ENCODE measurements at places on chromosomes 16 and 17. TPM values are rescaled to one million over a fixed set of nuclear protein-coding genes. Genes with fewer than 3 reads are reported as not detected.

Gene IRX6
- total RNA-seq: not detected

Gene HLF
- total RNA-seq: 6.8 TPM

Gene LGALS9
- total RNA-seq: 309 TPM

GRCh38 chr16:15739950-15740349 is 89.9 kb downstream of the NDE1 start:
- H3K27me3 ChIP-seq: no peaks in the 10 kb centered on the region
- no peak overlapping the region for H3K4me3 ChIP-seq
- DNase-seq: no peak
- H3K27ac ChIP-seq: no peak overlapping the region

- H3K27ac ChIP-seq: no peak overlapping the region
- no peak overlapping the region for H3K4me3 ChIP-seq
- no peaks in the 10 kb centered on the region for H3K4me1 ChIP-seq
- no peaks in the 10 kb centered on the region for H3K27me3 ChIP-seq
Measured at GRCh38 chr16:27722892-27723450, 173.0 kb downstream of the KATNIP start.

DNA sequence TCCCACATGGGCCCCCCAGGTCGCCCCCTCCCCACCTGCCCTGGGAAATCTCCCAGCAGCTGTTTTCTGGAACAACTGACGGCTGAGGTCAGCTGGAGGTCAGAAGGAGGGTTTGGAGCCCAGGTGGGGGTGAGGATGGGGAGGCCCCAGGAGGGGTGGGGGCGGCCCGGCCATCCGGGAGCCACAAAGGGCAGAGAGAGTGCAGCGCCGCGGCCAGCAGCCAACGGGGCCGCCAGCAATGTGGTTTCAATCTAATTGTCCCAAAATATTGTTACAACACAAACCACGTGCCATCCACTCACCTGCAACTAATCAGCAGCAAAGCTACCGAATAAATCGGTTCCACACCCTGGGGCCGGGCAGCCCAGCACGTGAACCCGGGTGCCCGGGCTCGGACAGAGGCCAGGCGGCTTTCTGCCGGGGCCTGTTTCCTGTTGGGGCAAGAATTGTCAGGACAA is 28.3 kb upstream of the SLC38A10 start:
- peaks cover 55% of the 10 kb centered on the region for H3K4me1 ChIP-seq
- no peaks in the 10 kb centered on the region for H3K36me3 ChIP-seq
- H3K4me3 ChIP-seq: no peak overlapping the region
- H3K27ac ChIP-seq: no peak overlapping the region

GRCh38 chr17:40303009-40303657 is 5.8 kb upstream of the RARA start:
- H3K4me1 ChIP-seq: peaks cover 45% of the 10 kb centered on the region
- DNase-seq: no peak
- H3K4me3 ChIP-seq: no peak overlapping the region
- no peaks in the 10 kb centered on the region for H3K27me3 ChIP-seq
- H3K27ac ChIP-seq: no peak overlapping the region

DNA sequence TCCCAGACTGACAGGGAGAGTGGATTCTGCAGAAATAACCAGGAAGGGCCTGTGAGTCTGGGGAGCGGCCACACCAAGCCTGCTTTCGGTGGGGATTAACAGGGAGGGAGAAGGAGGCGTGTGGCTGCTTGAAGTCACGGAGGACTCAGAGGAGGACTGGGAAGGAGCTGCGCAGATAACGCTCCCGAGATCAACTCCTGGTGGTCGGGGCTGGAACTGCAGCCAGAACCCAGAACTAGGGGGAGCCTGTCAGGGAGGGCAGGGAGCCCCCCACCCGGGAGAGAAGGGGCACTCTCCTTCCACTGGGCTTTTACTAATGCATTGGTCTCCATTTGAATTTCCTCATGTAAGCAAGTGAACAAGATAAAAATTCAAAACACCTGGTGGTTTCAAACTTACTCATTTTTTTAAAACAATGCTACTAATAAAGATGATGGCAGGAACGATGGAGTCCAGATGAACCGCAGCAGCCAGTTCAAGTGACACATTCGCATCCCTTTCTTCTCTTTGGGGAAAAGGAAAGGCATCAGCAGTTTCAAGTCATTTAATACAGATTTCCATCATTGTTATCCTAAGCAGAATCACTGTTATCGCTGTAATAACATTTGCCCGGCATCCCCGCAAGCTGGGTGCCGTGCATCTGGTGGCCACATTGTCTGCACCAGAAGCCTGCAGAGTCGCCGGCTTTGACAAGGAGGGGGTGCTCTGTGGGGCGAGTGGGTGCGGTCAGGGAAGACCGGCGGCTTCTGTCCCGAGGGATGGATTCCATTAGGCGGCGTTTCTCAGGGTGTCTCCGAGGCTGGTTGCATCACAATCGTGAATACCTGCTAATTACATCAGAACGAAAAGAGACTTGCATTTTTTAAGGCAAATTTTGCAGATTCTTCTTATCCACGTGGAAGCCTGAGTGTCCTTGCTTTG is 183.0 kb downstream of the FOXL1 start:
- H3K4me1 ChIP-seq: peaks cover 15% of the 10 kb centered on the region
- DNase-seq: peak; percentile 75
- H3K36me3 ChIP-seq: no peaks in the 10 kb centered on the region
- H3K4me3 ChIP-seq: no peak overlapping the region
- no peaks in the 10 kb centered on the region for H3K27me3 ChIP-seq
- H3K27ac ChIP-seq: no peak overlapping the region

- no peak overlapping the region for H3K4me3 ChIP-seq
Measured at GRCh38 chr16:86490859-86491639, 19.3 kb upstream of the FOXF1 start.

- H3K4me3 ChIP-seq: no peak overlapping the region
- H3K27ac ChIP-seq: no peak overlapping the region
- DNase-seq: no peak
- H3K36me3 ChIP-seq: no peaks in the 10 kb centered on the region
- H3K27me3 ChIP-seq: no peaks in the 10 kb centered on the region
Measured at GRCh38 chr17:62876063-62876462, 67.9 kb upstream of the MARCHF10 start.

DNA sequence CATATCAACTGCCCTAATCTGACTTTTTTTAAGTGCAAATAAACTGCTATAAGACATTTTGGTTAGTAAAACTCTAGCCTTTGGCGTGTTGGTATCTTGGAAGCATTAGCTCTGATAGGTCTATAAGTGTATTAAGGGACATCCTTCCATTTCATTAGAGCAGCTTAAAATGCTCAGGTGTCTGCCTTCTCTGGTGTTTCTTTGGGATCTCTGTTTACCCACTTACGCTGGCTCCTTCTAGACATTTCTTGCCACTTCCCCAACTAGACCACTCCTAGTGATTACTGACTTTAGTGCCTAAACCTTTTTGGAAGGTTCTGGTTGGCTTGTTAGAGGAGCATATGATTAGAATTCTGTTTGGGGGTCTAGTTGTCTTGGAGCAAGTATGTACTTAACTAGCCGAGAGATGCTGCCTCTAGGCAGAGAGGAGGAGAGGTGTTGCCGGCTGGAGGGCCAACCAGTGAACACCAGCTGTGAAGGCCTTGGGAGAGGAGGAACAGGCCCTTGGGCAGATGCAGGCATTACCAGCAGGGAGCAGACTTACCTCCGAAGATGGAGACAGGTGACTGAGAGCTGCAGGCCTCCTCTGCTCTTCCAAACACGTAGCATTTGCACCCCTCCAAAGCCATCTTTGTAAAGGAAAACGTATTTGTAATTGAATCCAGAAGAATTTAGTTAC is 15.2 kb upstream of the CLEC18C start:
- H3K27ac ChIP-seq: no peak overlapping the region
- peak; percentile 62 for DNase-seq
- peaks cover 39% of the 10 kb centered on the region for H3K36me3 ChIP-seq
- no peaks in the 10 kb centered on the region for H3K27me3 ChIP-seq
- H3K4me3 ChIP-seq: no peak overlapping the region
- no peaks in the 10 kb centered on the region for H3K4me1 ChIP-seq

DNA sequence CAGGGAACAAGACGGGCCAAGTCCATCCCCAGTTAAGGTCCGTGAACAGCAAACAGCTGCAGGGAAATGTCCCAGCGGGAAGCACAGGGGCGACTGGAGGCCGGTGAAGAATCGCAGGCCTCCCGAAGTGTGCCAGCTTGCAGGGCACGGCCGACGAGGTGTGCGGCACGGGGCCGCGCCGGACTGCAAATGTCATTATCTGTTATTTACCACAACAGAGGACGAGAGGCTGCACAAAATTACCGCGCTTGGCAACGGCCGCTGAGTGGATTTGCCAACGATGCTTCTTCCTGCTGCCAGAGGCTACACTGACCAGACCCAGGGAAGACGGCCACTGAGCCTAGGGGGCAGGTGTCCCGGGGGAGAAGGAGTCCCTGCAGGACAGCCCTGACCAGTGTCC is 53.1 kb downstream of the RPH3AL start:
- H3K36me3 ChIP-seq: no peaks in the 10 kb centered on the region
- H3K4me3 ChIP-seq: no peak overlapping the region
- peaks cover 10% of the 10 kb centered on the region for H3K4me1 ChIP-seq
- H3K27ac ChIP-seq: no peak overlapping the region
- no peaks in the 10 kb centered on the region for H3K27me3 ChIP-seq

DNA sequence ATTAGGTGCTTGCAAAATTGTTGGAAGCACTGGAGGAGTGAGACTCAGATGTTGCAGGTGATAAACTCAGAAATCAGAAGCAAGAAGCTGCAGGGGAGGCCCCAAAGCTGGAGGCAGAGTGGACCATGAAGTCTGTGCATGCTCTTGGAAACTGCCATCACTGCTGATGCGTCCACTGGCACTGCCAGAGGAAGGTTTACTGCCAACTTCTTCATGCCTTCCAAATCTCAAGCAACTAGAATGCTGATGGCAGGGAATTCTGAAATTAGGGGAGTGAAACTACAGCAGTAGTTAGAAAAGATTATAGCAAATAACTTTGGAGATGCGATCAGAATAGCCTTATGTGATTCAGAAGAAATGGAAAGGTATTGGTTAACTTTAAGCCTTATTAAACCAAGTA is 277.1 kb upstream of the SDK2 start:
- no peaks in the 10 kb centered on the region for H3K4me1 ChIP-seq
- H3K27me3 ChIP-seq: no peaks in the 10 kb centered on the region
- no peak overlapping the region for H3K4me3 ChIP-seq
- H3K27ac ChIP-seq: no peak overlapping the region
- DNase-seq: no peak
- no peaks in the 10 kb centered on the region for H3K36me3 ChIP-seq

DNA sequence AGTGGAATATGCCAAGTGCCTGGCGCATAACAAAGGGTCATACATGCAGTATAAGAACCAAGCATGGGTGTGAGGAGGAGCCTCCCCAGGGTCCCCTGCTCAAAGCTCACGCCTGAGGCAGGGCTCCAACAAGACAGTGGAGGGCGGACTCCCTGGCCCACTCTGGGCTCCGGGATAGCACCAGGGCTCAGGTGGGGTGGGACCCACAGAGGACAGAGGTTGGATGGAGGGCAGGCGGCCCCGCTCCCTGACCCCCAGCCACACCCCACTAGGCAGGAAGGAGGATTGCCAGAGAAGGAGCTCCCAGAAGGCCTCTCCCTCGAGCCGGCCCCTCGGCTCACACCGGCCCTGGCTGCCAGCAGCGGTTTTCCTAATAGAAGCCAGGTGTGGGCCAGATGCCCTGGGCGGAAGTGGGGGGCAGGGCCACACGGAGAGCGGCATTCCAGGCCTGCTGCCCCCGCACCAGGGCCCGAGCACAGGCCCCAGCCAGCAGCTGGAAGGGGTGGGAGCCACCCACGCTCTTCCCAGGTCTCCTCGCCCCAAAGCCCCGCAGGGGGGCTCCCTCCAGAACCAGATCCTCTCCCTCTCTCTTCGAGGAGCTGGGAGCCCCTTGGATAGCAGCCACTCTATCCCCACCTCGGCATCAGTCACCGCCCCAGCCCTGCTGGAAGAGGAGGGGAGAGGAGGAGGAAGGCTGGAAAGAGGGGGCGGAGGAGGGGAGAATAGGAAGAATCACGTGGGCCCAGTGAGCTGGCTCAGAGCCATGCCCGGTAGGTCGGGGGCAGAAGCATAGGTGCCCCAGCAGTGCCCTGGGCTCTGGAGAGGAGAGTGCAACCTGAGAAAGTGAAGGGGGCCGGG is 21.0 kb downstream of the VASN start:
- no peak overlapping the region for H3K4me3 ChIP-seq
- H3K27me3 ChIP-seq: no peaks in the 10 kb centered on the region
- peak; percentile 70 for DNase-seq
- peak overlapping the region; percentile 22 for H3K27ac ChIP-seq
- H3K36me3 ChIP-seq: peaks cover 63% of the 10 kb centered on the region

- no peak overlapping the region for H3K4me3 ChIP-seq
- no peaks in the 10 kb centered on the region for H3K27me3 ChIP-seq
- DNase-seq: no peak
- H3K27ac ChIP-seq: no peak overlapping the region
- peaks cover 42% of the 10 kb centered on the region for H3K36me3 ChIP-seq
Measured at GRCh38 chr17:18235743-18236256, 10.4 kb downstream of the LLGL1 start.

DNA sequence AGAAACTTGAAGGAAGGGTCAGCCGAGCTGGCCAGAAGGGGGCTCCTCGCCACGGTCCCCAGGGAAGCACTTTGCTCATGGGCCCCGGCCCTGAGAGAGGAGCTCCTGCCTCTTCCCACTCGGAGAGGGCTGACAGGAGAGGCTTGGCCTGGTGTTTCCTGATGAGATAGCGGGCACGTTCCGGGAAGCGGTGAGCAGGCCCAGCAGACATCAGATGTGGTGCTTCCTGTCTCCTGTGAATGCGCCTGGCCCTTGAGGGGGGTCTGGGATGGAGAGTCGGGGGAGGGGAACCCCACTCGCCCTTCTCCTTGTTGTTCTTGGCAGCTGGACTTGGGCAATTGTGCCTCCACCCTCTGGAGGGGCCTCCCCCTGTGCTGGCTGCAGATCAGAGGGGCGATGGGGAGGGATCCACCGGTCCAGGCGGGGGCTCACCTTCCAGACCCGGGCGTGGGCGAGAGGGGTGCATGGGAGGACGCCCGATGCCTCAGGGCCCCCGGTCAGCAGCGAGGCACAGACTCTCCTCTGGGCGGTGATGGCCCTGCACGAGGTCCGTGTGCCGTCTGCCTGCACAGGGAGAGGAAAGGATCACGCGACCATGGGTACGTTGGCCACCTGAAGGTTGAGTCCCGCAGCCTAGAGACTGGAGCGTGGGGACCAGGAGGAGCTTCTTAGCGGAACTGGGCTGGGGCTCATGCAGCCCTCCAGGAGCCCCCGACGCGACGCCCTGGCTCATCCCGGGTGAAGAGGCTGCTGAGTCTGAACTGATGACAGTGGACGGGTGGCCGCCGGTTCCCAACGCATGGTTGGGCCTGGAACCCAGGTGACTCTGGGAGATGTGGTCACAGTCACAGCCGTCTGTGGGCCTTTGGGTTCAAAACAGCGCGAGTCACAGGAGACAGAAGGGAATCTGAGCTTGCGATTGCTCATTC is 25.4 kb downstream of the METRNL start:
- H3K36me3 ChIP-seq: no peaks in the 10 kb centered on the region
- DNase-seq: no peak
- peaks cover 22% of the 10 kb centered on the region for H3K27me3 ChIP-seq
- H3K4me1 ChIP-seq: peaks cover 4% of the 10 kb centered on the region
- no peak overlapping the region for H3K27ac ChIP-seq
- no peak overlapping the region for H3K4me3 ChIP-seq

- DNase-seq: no peak
- peak overlapping the region; percentile 41 for H3K27ac ChIP-seq
- no peaks in the 10 kb centered on the region for H3K4me1 ChIP-seq
- H3K36me3 ChIP-seq: no peaks in the 10 kb centered on the region
- no peak overlapping the region for H3K4me3 ChIP-seq
- H3K27me3 ChIP-seq: no peaks in the 10 kb centered on the region
Measured at GRCh38 chr16:31695667-31696066, 168.0 kb downstream of the AHSP start.
